Midbrain (tissue), 1 donor: ENCODE measurements at places on chromosomes 12 and 14.

DNA sequence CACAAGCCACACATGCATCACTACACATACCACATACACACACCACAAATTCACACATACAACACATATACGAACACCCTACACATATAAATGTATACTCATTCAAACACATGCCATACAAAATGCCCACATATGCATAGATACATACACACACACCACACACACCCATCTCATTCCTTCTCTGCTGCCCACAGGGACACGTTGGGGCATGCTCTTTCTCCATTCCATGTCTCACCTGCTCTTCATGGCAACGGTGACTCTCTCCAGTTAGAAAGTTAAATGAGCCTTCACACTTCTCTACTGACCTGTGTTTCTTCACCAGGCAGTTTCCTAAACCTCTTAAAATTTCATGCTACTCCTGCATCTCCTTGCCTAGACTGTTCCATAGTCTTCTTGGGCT is 1194.8 kb downstream of the BCL11B start:
- DNase-seq: no peak

- no peak for DNase-seq
Observed at GRCh38 chr12:104649217-104649824, 192.6 kb downstream of the CHST11 start.

DNA sequence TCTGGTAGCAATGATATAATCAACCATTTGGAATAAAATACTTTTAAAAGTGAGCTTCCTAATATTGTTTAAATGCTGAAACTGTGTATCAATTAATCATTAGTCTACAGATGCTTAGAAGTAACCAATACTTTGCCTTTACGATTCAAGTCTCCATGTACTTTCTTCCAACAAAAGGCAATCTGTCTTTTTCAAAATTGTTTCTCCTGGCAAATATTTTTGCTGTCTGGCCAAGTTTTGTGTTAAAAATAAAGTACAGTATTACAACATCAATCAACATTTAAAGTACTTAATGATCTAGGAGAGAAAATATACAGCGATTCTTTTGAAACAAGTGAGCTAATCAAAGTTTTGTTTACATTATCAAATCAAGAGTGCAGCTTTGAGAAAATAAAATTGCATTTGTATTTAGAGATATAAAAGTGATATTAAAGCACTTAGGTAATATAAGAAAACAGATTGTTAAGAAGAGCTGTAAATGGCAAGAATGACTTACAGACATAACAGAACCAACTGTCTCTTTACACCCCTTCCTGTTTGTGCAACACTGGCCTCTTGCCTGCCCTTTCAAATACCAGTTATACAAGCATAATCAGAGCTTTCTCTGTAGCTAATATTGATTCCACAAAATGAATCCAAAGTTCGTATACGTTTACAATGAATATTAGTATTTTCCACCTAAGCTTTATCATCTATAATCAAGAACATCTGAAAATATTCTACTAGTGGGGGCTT is 38.2 kb upstream of the FBLN5 start:
- DNase-seq: no peak

GRCh38 chr12:47920913-47921312 is 16.1 kb upstream of the VDR start:
- DNase-seq: no peak

GRCh38 chr14:58796242-58797009 is 158.7 kb downstream of the DACT1 start:
- no peak for DNase-seq

GRCh38 chr12:22971247-22971646 is 346.3 kb downstream of the ETNK1 start:
- no peak for DNase-seq

DNA sequence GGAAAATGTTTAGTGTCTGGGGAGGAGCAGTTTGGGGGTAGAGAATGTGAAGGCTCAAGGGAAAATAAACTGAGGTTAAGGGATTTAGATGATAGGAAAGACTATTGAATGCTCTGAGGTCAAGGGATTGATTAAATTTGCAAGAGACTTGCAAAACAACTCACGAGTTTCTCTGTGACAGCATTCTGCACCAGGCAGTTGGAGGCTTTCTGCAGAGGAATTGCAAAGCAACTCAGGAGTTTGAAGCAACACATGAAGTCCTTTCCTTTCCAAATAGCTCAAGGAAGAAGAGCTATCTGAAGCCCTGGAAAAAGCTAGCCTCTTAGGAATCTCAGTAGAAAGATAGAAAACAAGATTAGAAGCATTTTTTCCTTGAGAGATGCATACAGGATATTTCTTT is 23.9 kb downstream of the SLC7A8 start:
- no peak for DNase-seq

DNA sequence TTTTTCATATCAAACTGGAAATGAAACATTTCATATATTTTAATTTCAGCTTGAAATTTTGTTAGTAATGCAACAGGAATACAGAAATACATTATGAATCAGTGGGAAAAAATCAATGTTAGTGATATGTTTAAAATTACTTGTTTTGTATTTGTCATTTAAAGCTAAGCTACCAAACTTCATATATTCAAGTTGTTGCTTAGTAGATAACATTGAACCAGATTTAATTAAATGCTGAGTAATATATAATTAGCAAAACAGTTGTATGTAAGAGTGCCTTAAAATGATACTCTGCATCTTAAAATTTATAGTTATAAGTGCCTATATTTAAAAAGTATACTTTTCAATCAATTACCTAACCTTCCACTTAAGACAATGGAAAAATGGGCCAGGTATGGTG is 5.0 kb downstream of the CHURC1 start:
- DNase-seq: no peak

DNA sequence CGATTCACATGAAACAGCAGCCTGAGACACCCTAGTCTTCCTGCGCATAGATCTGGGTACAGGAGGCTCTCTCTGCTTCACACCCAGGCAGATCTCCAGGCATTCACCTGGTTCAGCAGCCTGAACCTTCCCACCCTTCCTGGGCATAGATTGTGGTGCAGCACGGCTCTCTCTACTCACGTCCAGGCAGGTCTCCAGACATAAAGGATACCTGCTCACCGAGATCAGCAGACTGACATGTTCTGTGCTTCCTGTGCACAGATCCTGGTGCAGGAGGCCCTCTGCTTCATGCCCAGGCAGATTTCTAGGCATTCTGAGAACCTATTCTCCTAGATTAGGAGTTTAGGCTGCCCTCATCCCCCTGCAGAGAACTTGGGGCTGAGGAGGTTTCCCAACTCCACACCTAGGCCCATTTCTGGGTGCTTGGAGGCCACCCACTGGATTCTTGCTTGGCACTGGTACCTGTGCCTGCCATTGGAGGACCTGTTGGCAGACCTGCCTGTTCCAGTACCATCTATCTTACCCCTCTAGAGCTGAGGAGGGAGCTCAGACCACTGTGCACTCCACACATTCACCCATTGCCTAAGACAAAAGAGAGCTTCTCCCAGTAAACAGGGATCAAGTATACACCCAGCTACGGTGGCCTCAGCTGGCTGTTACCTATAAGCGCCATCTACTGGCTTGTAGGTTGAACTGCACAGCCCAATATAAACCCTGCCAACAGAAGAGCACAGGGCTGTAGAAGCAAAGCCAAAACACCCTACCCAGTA is 28.0 kb upstream of the GARIN6 start:
- DNase-seq: peak; percentile 1

- no peak for DNase-seq
Observed at GRCh38 chr12:10016881-10017280, 6.5 kb downstream of the CLEC12B start.

DNA sequence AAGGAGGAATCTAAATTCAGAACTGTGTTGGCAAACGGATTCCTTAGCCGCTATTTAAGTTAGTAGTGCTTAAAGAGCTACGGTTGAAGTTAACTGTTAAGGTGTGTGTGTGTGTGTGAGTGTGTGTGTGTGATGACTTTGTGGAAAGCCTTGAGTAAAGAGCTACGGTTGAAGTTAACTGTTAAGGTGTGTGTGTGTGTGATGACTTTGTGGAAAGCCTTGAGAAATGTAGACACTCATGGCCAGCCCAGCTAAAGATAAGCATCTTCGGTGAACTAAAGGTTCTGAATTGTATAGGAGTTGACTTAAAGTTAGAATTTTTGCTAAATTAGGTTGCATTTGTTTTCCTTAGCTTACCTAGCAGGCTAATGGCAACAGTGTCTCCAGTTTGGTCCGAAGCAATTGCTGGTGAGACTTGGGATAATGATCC is 1.4 kb downstream of the KTN1 start:
- no peak for DNase-seq

DNA sequence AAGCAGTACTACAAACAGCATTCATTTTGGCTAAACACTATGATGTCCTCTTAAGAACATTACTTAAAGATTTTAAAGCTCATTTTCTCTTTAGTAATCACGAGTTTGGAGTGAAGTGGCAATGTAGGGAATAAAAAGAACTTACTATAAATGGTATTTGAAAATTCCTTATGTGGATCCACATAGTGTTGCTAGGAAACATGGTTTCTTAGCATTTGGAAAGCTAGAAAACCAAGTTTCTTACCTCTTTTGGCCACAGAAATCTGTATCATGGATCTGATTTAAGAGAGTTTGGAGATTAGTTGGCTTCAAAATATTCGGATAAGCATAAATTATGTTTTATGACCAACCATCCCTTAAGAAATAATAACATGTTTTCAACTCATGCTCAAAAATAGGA is 337.7 kb upstream of the GARIN6 start:
- no peak for DNase-seq

- DNase-seq: no peak
Observed at GRCh38 chr12:29041621-29042020, 107.5 kb upstream of the FAR2 start.
